ENCODE measurements at places on chromosomes 1 and 21. TPM values are rescaled to one million over a fixed set of nuclear protein-coding genes. Genes with fewer than 3 reads are reported as not detected.

- H3K4me3 ChIP-seq = no peak overlapping the region
- H3K36me3 ChIP-seq = no peaks in the 10 kb centered on the region
- H3K27me3 ChIP-seq = no peaks in the 10 kb centered on the region
- no peak overlapping the region for H3K27ac ChIP-seq
- no peaks in the 10 kb centered on the region for H3K4me1 ChIP-seq
These were observed 108.1 kb upstream of the EDN2 start for GRCh38 chr1:41592451-41593125.

GRCh38 chr1:17004466-17005364, 7.0 kb downstream of the ATP13A2 start:
- H3K27ac ChIP-seq = no peak overlapping the region
- no peaks in the 10 kb centered on the region for H3K36me3 ChIP-seq
- no peak overlapping the region for H3K4me3 ChIP-seq
- H3K4me1 ChIP-seq = peaks cover 4% of the 10 kb centered on the region
- DNase-seq = no peak
- no peaks in the 10 kb centered on the region for H3K27me3 ChIP-seq

DNA sequence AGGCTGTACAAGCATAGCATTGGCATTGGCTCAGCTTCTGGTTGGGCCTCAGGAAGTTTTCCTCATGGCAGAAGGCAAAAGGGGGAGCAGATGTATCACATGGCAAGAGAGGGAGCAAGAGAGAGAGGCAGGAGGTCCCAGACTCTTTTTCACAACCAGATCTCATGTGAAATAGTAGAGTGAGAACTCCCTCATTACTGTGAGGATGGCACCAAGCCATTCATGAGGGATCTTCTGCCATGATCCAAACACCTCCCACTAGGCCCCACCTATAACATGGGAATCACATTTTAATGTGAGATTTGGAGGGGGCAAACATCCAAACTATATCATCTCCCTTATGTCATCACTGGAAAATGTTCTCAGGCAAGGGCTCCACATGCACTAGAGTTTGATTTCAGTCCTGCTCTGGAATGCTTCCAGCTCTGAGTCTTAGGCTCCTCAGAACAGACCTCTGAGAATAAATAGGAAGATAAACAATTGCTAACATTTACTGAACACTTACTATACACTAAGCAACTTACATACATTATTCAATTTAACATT, 39.4 kb upstream of the VTCN1 start:
- H3K4me3 ChIP-seq = no peak overlapping the region
- H3K36me3 ChIP-seq = no peaks in the 10 kb centered on the region
- peaks cover 4% of the 10 kb centered on the region for H3K4me1 ChIP-seq
- no peak for DNase-seq
- no peaks in the 10 kb centered on the region for H3K27me3 ChIP-seq

DNA sequence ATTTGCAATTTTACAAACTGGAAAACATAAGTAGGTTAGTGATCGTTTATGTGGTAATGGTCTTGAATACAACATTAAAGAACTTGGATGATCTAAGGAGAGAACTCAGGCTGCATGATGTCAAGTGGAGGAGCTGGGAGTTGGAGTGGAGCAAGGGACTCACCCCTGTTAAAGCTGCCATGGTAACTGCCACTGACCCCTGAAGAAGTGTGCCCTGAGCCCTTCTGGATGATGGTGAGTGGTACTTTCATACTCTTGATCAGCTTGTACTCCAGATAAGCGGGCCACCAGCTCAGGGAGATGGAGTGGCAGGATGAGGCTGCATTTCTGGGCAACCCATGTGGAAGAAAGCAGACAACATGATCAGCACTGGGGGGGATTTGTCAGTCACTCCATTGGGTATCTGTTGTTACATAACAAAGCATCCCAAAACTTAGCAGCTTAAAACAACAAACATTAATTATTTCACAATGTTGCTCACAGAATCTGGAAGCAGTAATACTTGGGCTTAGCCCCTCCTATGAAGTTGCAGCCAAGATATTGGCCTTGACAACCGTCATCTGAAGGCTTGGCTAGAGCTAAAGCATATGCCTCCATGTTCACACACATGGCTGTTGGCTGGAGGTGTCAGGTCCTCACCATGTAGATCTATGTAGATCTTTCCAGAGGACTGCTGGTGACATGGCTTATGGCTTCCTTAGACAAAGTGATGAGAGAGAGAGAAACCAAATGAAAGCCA, 213.8 kb downstream of the DUSP10 start:
- no peak for DNase-seq
- H3K36me3 ChIP-seq = no peaks in the 10 kb centered on the region
- H3K27ac ChIP-seq = no peak overlapping the region
- no peaks in the 10 kb centered on the region for H3K4me1 ChIP-seq
- H3K27me3 ChIP-seq = no peaks in the 10 kb centered on the region

PADI4 gene
- not detected for total RNA-seq

C1orf216 gene
- 6.6 TPM for total RNA-seq

ASPM gene
- total RNA-seq = 0.66 TPM
